ENCODE measurements at places on chromosomes 2 and 18. TPM values are rescaled to one million over a fixed set of nuclear protein-coding genes. Genes with fewer than 3 reads are reported as not detected.

- peak; percentile 31 for DNase-seq
Measured at GRCh38 chr2:227228061-227228667, 63.7 kb downstream of the COL4A3 start.

DNA sequence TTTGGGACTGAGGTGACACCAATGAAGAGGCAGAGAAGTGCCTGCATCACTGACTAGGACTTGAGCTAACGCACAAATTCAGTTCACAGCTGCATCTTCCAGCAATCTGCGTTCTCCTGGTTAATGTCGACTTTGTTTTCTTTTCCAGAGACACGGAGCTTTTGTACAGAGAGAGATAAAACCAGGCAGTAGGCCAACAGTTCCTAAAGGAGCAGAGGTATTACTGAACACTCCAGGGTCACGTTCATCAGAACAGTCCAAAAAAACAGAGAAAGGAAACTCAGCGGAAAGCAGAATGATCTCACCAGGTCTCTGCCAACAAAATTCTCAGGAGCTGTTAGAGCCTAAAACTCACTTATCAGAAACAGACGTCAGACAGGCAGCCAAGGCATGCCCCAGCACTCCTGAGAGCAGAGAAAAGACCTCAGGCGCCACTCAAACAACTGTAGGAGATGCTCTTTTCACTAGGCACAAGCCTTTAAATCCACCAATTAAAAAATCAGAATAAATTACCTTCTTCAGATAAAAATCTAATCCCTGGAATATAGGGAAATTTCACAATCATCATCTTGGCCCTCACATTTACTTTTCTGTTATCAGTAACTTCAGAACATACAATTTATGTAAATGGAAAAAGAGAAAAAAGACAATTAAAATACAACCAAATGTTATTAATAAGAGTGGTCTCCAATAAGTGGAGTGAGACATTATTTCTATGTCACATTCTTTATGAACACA, 95.9 kb upstream of the SPTBN1 start:
- DNase-seq, result peak; percentile 34

DNA sequence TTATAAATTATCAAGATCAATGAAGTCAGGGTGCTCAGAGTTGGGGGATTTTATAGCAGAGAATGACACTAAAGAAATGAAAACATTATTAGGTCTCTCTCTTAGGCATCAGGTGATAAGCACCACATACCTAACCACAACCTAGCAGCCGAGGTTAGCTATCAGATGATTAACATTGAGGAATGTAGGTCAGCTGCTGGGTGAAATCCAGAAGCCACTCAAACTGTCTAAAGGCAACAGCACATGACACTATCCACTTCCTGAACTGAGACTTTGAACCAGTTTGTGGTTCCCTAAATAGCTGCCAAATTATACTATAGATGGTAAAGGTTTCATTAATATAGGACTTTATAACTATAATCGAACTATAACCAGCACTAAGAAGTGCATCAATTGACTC, 4.7 kb downstream of the EPG5 start:
- no peak for DNase-seq

The CXXC1 gene
- polyA plus RNA-seq, result 96.0 TPM

DNA sequence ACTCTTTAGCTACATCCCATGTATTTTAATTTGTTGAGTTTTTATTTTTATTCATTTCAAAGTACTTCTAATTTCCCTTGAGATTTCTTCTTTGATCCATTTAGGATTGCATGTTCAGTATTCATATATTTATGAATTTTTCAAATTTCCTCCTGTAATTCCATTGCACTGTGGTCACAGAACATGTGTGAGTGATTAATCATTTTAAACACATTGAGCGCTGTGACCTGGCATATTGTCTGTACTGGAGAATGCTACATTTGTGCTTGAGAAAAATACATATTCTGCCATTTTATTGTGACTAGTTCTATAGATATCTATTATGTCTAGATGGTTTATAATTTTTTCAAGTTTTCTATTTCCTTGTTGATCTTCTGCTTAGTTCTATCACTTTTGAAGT, 353.7 kb downstream of the RAD51AP2 start:
- no peak for DNase-seq

The TMEFF2 gene
- 14.0 TPM for polyA plus RNA-seq

The GKN1 gene
- not detected for polyA plus RNA-seq

DNA sequence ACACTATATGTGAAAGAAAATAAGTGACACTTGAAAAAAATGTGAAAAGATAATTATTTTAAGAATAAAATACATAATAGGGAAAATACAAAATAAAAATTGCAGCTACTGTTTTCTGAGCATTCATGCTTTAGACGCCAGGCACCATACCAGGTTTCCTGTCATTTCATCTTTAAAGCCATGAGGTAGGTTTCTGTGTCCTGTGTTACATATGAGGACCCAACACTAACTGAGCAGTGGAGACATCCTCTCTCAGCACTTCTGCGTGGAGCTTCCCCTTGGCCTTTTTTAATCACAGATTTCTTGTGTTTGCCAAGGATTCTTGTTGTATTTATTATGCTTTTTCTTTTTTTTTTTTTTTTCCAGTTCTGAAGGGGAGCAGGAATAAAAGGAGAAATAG, 117.3 kb downstream of the FAM117B start:
- DNase-seq, result no peak

DNA sequence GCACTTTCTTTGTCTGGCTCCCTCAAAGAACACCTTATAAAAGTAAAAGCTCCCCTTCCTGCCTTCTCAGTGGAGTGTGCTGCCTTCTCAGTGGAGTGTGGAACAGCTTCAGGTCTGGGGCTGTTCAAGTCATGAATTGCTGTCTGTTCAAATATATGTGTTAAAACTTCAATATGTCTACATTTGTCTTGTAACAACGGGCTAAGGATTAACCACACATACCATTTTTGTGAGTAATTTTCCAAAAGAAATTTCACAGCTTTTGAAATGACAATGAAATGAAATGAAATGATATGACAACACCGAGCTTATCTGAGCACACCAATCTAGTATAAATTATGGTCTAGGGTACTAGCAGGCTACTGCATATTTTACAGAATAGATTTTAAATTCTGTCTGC, 42.9 kb downstream of the CABYR start:
- DNase-seq, result no peak

The C2orf15 gene
- 13.1 TPM for polyA plus RNA-seq

The INHBB gene
- 0.06 TPM for polyA plus RNA-seq

- no peak for DNase-seq
Measured at GRCh38 chr2:153235516-153235915, 243.0 kb downstream of the RPRM start.

DNA sequence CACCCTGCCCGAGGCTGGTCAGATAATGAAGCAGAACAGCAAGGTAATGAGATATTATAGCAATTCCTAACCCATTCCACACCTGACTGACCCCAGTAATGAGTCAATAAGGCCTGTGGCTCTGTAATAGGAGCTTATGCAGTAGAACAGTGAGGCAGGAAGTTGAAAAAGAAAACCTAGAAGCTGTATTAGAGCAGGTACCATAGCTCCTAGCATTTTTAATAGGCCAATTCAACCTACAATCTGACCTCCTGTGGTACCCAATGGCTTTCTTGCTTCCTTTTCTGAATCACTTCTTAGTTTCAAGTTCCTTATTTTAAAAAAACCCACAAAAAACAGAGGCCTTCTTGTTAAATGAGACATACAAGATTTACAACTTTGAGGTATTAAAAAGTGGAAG, 43.6 kb upstream of the MAP2 start:
- DNase-seq, result peak; percentile 65

The ITGB6 gene
- polyA plus RNA-seq, result 18.8 TPM

The SF3B1 gene
- 500 TPM for polyA plus RNA-seq

DNA sequence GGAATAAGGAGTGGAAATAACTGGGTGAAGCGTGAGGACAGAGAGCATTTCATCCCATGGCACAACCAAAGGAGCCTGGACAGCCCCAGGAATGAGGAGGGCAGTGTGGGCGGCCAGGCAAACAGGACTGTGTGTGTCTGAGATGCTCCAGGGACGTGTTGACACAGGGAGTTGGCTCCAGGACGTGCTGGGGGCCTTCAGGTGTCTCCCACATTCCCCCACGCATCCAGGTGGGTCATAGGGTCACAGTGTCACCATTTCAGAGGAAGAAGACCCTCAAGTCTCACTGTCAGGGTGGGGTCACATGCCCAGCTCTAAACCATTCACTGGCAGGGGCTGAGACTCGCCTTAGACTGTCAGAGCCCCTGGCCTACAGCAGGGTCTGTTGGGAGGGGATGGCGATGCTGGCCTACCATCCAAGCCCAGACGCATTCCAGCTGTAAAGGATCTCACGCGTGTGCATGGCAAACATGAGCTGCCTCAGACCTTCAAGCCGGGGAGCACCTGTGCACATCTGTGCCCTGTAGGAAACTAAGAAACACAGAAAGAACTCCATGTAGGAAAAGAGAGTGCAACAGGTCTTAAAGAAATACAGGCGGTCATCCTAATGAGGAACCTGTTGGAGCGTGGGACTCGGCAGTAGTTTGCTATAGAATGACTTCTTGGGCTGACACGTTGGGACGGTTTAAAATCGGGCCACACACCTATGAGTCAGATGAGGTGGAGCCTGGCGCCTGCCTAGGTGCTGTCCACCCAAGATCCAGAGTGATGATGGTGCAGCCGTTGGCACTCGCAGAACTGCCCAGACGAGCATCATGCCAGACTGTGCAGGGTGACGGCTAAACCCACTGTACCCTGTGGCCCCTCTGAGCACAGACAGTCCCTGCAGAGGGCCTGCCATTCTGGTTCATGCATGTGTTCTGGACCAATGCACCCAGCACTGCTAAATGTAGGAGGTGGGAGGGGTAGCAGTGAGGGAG, 17.3 kb downstream of the PARD6G start:
- no peak for DNase-seq

- DNase-seq, result no peak
Measured at GRCh38 chr2:190978389-190979053, 35.5 kb downstream of the STAT1 start.

The CXCR1 gene
- not detected for polyA plus RNA-seq

GRCh38 chr2:71858071-71858470, 289.6 kb downstream of the CYP26B1 start:
- no peak for DNase-seq

DNA sequence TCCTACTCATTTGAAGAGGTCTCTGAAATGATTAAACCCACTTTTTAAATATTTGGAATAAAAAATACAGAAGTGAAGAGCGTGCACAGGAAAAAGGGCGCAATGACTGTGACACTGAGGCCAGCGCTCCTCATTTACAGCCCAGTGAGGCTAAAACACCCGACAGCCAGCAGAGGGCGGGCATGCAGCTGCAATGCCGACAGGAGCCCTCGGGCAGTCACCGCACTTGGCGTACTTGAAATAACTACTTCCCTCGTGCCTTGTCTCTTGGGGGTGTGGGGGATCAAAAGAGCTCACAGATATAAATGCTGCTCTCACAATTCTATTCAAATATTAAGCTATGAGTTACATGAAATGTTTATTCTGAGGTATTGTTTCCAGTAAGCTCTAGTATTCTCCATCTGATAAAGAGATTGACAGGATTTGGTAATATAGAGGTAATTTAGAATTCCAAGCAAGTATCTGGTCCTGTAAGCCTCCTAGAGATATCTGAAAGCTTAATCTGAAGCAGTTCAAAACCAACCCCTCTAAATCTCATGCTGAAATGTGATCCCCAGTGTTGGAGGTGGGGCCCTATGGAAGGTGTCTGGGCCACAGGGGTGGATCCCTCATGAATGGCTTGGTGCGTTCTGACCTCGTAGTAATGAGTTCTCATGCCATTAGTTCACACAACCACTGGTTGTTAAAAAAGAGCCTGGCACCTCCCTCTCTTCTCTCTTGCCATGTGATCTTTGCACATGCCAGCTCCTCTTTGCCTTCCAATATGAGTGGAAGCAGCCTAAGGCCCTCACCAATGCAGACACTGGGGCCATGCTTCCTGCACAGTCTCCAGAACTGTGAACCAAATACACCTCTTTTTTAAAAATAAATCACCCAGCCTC, 93.6 kb downstream of the ZAP70 start:
- peak; percentile 69 for DNase-seq

The BCL11A gene
- 16.1 TPM for polyA plus RNA-seq

- DNase-seq, result no peak
Measured at GRCh38 chr2:30410217-30410616, 36.8 kb upstream of the LCLAT1 start.

DNA sequence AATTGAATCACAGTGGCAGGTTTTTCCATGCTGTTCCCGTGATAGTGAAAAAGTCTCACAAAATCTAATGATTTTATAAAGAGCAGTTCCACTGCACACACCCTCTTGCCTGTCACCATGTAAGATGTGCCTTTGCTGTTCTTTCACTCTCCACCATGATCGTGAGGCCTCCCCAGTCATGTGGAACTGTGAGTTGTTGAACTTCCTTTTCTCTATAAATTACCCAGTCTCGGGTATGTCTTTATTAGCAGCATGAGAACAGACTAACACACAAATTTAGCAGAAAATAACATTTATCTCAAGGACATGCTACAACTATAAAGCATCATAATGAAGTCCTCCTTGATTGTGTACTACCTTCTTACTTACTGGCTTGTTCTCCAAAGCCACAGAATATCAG, 1526.0 kb downstream of the LRP1B start:
- no peak for DNase-seq

- DNase-seq, result no peak
Measured at GRCh38 chr2:176934869-176935415, 277.7 kb upstream of the HNRNPA3 start.

GRCh38 chr18:59446012-59446411, 86.9 kb upstream of the LMAN1 start:
- peak; percentile 34 for DNase-seq

DNA sequence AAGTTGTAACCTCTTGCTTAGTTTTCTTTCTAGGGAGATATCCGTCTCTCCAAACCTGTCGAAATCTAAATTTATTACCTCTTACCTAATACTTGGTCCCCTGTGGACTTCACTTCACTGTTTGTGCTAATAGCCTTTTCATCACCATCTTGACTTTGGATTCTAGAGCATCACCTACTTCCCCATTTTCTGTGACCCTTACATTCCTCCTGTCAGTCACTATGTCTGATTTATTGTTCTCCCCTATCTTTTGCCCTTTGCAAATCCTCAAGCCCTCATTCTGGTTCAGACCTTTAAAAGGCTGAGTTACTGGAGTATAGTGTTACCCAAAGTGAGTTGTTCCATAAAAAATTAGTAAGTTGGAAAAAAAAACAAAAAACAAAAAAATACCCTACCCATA, 7.5 kb downstream of the MYO1B start:
- no peak for DNase-seq

- DNase-seq, result no peak
Measured at GRCh38 chr2:135512099-135512498, 18.9 kb downstream of the ZRANB3 start.

The CREG2 gene
- 0.55 TPM for polyA plus RNA-seq

The DLGAP1 gene
- polyA plus RNA-seq, result 5.1 TPM

DNA sequence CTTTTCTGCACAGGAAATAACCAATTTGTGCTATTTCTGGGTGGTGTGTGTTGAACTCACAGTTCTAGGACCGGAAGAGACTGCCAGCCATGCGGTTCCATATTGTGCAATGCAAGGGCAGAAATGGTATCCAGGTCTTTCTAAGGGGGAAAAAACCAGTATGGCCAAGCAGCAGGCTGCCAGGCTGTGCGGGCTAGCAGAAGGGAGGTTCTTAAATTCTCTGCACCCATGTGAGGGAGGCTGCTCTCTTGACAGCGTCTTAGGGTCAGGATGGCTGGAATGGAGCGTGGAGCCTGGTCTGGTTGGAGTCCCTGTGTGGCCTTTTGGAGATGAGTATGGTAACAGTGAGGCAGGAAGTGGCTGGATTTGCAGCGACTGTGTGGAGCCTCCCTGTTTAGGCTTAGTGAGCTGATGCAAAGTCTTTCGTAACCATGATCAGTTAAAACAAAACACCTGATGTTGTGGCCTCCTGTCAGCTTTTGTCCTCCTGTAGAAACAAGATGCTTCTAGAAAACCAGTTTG, 52.6 kb downstream of the NCK2 start:
- no peak for DNase-seq

GRCh38 chr2:77725045-77725444, 202.9 kb upstream of the LRRTM4 start:
- no peak for DNase-seq
